ENCODE measurements at places on chromosomes 11 and 22. TPM values are rescaled to one million over a fixed set of nuclear protein-coding genes. Genes with fewer than 3 reads are reported as not detected.

Gene SYT13
- total RNA-seq: 0.52 TPM

Gene POGLUT3
- 20.4 TPM for total RNA-seq

Gene LRRC4C
- 2.1 TPM for total RNA-seq

Gene FOLR2
- total RNA-seq: 15.1 TPM

Gene LRRN4CL
- total RNA-seq: 9.9 TPM
